Immature natural killer cell (primary cell): ENCODE measurements at places on chromosomes 1 and 21. TPM values are rescaled to one million over a fixed set of nuclear protein-coding genes. Genes with fewer than 3 reads are reported as not detected.

DNA sequence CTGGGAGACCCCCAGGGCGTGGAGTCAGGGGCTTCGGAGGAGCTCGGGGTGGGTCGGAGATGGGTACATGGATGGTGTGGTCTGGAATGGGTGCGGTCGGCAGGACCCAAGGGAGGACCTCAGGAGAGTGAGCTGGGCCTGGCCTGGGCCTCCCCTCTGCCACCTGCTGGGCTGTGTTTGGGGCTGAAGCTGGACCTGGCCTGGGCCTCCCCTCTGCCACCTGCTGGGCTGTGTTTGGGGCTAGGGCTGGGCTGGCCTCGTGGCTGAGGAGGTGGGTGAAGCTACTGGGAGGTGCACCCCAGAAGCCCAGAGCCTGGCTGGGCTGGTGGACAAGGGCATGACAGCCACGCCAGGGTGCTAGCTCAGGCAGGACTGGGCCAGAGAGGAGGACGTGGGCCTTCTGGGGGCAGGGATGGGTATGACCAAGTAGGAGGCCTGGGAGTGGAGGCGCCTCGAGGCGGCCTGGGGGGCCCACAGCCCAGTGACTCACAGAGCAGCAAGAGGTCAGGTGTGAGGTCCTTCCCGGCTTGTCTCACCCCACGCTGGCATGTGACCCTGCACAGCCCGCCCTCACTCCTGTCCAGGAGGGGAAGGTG, 14.5 kb downstream of the SAMD11 start:
- H3K27ac ChIP-seq: no peak overlapping the region
- no peak overlapping the region for H3K4me3 ChIP-seq
- H3K36me3 ChIP-seq: no peaks in the 10 kb centered on the region
- H3K4me1 ChIP-seq: no peaks in the 10 kb centered on the region
- DNase-seq: no peak

GRCh38 chr1:193321242-193321840, 134.9 kb upstream of the B3GALT2 start:
- H3K4me1 ChIP-seq: no peaks in the 10 kb centered on the region
- no peak overlapping the region for H3K27ac ChIP-seq
- H3K36me3 ChIP-seq: no peaks in the 10 kb centered on the region
- no peaks in the 10 kb centered on the region for H3K27me3 ChIP-seq
- no peak for DNase-seq

GRCh38 chr1:84763912-84764680, 73.8 kb upstream of the SSX2IP start:
- no peak for DNase-seq
- H3K4me3 ChIP-seq: no peak overlapping the region
- peaks cover 12% of the 10 kb centered on the region for H3K27me3 ChIP-seq
- H3K27ac ChIP-seq: no peak overlapping the region
- no peaks in the 10 kb centered on the region for H3K4me1 ChIP-seq

- no peak overlapping the region for H3K4me3 ChIP-seq
- peaks cover 14% of the 10 kb centered on the region for H3K27me3 ChIP-seq
- peaks cover 32% of the 10 kb centered on the region for H3K4me1 ChIP-seq
- DNase-seq: no peak
- no peaks in the 10 kb centered on the region for H3K36me3 ChIP-seq
- H3K27ac ChIP-seq: no peak overlapping the region
Measured at GRCh38 chr1:8214501-8215173, 103.3 kb upstream of the SLC45A1 start.

- no peak overlapping the region for H3K27ac ChIP-seq
- peaks cover 6% of the 10 kb centered on the region for H3K36me3 ChIP-seq
- H3K4me3 ChIP-seq: no peak overlapping the region
- peaks cover 7% of the 10 kb centered on the region for H3K27me3 ChIP-seq
- peaks cover 43% of the 10 kb centered on the region for H3K4me1 ChIP-seq
- DNase-seq: no peak
Measured at GRCh38 chr21:36075171-36075570, 5.3 kb downstream of the CBR1 start.

- no peaks in the 10 kb centered on the region for H3K27me3 ChIP-seq
- H3K36me3 ChIP-seq: no peaks in the 10 kb centered on the region
- no peak overlapping the region for H3K27ac ChIP-seq
Measured at GRCh38 chr21:26597031-26597430, 23.9 kb upstream of the CYYR1 start.

GRCh38 chr1:43978551-43979260, at the start of gene B4GALT2:
TSS of gene B4GALT2 (plus strand) at chr1:43979210. CDS start at chr1:43981161, 1,951 bp downstream.
- H3K36me3 ChIP-seq: peaks cover 10% of the 10 kb centered on the region
- peaks cover 43% of the 10 kb centered on the region for H3K4me1 ChIP-seq
- H3K27me3 ChIP-seq: peaks cover 3% of the 10 kb centered on the region
- no peak within 1 kb of the TSS for H3K27ac ChIP-seq

DNA sequence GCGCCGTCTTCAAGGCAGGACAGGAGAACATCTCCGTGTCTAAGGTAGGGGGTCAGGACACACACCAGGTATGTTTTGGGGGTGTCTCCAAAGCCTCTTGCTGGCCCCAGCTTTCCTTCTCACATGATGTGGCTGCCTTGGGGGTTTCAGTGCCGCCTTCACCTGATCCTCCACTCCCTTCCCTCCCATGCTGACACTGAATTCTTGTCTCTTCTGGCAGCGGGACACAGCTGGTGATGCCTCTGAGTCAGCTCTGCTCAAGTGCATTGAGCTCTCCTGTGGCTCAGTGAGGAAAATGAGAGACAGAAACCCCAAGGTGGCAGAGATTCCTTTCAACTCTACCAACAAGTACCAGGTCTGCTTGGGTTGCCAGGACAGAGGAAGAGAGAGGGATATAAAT, 13.5 kb downstream of the ATP1A2 start:
- H3K27ac ChIP-seq: no peak overlapping the region
- H3K27me3 ChIP-seq: peaks cover 2% of the 10 kb centered on the region
- no peak for DNase-seq
- H3K36me3 ChIP-seq: no peaks in the 10 kb centered on the region
- H3K4me1 ChIP-seq: no peaks in the 10 kb centered on the region

DNA sequence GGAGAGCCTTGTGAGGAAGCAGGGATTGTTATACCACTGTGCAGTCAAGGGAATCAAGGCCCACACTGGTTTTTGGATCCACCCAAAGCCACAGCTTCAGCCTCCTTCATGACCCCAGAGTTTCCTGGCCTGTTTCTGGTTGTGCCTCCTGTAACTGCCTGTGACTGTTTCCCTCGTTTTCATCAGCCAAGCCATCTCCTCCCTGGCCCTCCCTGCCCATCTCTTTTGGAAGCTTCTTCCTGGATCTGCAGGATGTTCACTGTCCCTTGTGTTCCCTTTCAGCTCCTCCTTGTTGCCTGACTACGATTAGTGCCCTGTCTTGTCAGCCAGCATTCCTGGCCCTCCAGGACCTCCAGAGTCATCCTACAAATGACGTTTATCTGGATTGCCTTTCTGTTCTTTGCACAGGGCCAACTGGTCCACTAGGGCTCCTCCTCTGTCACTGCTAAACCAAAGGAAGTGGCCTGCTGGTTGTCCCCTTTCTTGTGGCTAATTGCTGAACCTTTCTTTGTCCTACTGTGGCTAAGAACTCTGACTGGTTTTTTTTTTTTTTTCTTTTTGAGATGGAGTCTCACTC, 17.9 kb downstream of the SFT2D2 start:
- peak; percentile 60 for DNase-seq
- H3K4me1 ChIP-seq: peaks cover 42% of the 10 kb centered on the region
- H3K36me3 ChIP-seq: peaks cover 83% of the 10 kb centered on the region
- H3K4me3 ChIP-seq: peak overlapping the region; percentile 54
- H3K27me3 ChIP-seq: no peaks in the 10 kb centered on the region

DNA sequence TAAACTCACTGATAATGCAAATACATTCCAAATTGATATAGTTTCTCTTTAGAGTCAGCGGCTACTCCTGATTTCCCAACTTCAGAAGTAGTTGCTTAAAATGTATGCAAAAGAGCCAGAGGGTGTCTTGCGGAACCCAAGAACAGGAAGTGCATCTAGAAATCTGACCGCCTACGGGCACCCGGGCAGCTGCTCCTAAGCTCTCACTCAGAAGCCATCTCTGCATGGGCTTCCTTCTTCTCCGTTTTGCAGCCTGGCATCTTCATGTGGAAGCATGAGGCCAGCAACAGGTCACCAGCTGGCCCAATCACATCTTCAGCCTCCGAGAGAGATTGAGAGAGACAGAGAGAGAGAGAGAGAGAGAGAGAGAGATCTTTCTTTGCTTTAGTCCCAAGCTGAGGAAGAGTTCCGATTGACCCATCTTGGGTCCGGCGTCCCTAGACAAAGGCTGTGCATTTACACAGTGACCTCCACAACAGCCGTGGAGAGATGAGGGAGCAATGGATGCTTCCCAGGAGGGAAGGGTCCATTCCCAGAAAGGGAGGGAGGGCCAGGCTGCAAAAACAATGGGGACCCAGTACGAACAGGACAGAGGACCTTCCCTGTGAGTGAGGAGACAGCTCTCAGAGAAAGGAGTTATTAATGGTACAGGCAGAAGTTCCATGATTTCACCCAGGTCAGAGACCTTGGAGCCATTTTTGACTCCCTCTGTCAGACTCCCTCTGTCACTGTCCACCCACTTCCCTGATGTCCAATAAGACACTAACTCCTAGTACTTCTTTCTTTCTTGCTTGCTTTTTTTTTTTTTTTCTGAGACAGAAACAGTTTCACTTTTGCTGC, 28.2 kb upstream of the SLC30A1 start:
- peaks cover 4% of the 10 kb centered on the region for H3K27me3 ChIP-seq
- H3K4me3 ChIP-seq: peak overlapping the region; percentile 90
- DNase-seq: peak; percentile 38

DNA sequence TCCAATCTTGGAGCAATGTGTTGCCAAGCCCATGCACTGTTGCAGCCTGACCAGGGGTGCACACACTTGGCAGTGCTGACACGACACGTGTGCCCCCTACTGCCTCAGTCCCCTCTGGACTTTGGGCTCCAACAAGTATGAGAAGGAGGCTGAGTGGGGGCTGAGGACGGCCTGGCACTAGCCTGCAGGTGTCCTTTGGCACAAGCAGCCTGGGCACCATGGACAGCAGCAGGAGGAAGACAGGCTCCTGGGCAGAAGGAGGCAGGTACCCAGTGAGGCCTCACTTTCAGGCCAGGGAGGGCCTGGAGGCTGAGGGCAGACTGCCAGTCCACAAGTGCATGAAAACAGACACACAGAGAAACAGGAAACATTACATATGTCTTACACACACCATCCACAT, 1702.9 kb upstream of the B3GALT2 start:
- no peak overlapping the region for H3K4me3 ChIP-seq
- no peaks in the 10 kb centered on the region for H3K27me3 ChIP-seq
- no peak for DNase-seq
- H3K36me3 ChIP-seq: no peaks in the 10 kb centered on the region
- no peak overlapping the region for H3K27ac ChIP-seq

GRCh38 chr1:187588917-187589316, 760.2 kb downstream of the PLA2G4A start:
- H3K27ac ChIP-seq: no peak overlapping the region
- H3K4me3 ChIP-seq: no peak overlapping the region
- DNase-seq: no peak
- H3K36me3 ChIP-seq: no peaks in the 10 kb centered on the region

GRCh38 chr21:46195595-46196195, 11.4 kb upstream of the SPATC1L start:
- H3K36me3 ChIP-seq: peaks cover 26% of the 10 kb centered on the region
- peaks cover 1% of the 10 kb centered on the region for H3K27me3 ChIP-seq
- no peak overlapping the region for H3K27ac ChIP-seq

DNA sequence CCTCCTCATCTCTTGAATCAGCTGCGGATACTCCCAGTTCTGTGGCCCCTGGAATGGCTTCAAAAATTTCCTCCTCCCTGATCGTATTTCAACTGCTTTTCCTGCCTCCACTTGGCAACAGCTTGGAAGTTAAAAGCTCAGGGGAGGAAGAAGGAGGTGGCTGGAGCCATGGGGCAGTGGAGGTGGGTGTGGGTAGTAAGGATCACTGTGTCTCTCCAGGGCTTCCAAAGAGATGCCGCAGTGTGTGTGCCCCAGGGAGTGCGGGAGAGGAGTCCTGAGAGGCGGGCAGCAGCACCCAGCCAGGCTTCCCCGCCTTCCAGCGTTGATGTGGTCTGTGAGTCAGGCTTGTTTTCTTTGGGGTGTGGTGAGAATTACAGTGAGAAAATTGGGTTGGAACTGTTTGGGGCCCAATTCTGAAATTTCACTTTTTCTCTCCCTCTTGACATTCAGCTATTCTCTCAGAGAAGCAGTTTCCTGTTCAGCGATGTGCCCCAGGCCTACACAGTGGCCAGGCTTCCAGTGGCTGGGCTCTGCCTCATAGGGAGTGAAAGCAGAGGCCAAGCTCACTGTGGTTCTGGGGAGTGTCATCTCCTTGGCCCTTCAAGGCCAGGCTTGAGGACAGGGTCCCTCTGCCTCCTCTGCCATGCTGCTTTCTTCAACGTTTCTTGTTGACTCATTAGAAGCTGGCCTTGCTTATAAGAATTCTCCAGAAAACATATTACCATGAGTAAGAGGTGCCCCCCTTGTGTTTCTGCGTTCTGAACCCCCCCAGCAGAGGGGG, 69.0 kb downstream of the PGM1 start:
- peaks cover 2% of the 10 kb centered on the region for H3K27me3 ChIP-seq
- no peak overlapping the region for H3K4me3 ChIP-seq
- DNase-seq: no peak
- H3K36me3 ChIP-seq: peaks cover 75% of the 10 kb centered on the region
- H3K27ac ChIP-seq: no peak overlapping the region
- no peaks in the 10 kb centered on the region for H3K4me1 ChIP-seq

GRCh38 chr1:208029381-208030287, 118.7 kb upstream of the CD34 start:
- peaks cover 7% of the 10 kb centered on the region for H3K27me3 ChIP-seq
- no peaks in the 10 kb centered on the region for H3K4me1 ChIP-seq
- no peak overlapping the region for H3K27ac ChIP-seq
- no peak for DNase-seq

GRCh38 chr1:78005448-78005722, 646 bp downstream of the DNAJB4 start:
- peaks cover 62% of the 10 kb centered on the region for H3K4me1 ChIP-seq
- H3K27ac ChIP-seq: peak overlapping the region; percentile 95
- peaks cover 6% of the 10 kb centered on the region for H3K27me3 ChIP-seq

DNA sequence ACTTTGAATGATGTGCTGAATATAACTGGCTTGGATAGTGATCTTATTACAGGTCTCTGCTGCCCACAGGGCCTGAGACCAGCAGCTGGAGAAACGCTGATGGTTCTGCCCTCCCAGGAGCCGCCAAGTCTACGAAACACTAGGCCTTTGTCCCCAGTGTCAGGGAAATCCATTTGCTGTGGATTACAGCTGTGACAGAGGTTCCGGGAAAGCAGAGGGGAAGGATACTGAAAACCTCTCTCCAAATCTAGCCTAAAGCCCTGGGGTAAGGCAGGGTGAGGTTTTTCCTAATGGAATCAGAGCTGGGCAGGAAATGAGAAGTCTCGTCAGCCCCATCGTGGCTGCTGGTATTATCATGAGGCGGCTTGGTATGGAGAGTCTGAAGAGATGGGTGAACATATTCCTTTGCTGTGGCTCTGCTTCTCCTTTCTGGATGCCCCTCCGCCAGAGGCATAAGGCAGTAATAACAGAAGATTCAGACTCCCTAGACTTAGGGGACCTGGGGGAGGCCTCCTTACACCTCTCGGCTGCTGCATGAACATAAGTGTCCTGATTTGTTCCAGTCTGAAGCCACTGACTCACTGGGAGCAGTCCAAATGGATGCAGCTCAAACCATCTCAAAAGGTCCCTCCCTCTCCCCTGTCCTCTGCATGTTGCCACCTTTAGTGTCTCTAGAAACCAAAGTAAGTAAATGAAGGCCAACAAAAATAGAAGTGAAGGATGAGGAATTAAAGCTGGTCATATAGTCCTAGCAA, 48.1 kb downstream of the PHC2 start:
- H3K27ac ChIP-seq: no peak overlapping the region
- H3K27me3 ChIP-seq: peaks cover 8% of the 10 kb centered on the region
- H3K4me1 ChIP-seq: peaks cover 1% of the 10 kb centered on the region
- no peaks in the 10 kb centered on the region for H3K36me3 ChIP-seq

The HAO2 gene
- not detected for polyA plus RNA-seq

The C1QTNF12 gene
- polyA plus RNA-seq: not detected

The USP48 gene
- 24.9 TPM for polyA plus RNA-seq

The SLC35F3 gene
- not detected for polyA plus RNA-seq

The PGLYRP3 gene
- polyA plus RNA-seq: not detected

The KRTAP13-2 gene
- not detected for polyA plus RNA-seq
